ENCODE measurements at places on chromosomes 1 and 21.
A peak's percentile ranks its signal among the peaks of the same experiment; 100 is the strongest.

- DNase-seq: no peak
Observed at GRCh38 chr1:162913345-162913744, 52.4 kb upstream of the CCDC190 start.

DNA sequence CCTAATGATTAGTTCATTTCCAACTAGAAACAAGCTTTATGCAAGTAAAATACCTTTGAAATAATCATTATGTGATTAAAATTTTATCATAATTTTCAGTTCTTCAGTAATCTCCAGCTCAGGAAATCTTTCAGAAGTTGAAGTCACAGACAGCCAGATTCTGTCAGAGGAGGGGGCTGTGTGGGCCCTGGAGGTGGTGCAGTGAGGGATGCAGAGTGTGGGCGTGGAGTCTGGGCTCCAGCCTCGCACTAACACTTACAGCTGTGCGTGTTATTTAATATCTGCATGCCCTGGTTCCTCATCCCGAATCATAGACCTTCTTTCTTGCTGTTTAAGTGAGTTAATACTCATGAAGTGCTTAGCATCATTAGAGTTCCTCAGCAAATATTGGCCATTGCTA, 23.9 kb downstream of the WDR64 start:
- DNase-seq: no peak

GRCh38 chr1:233884461-233885151, 19.9 kb upstream of the SLC35F3 start:
- DNase-seq: no peak

- DNase-seq: peak; percentile 68
Observed at GRCh38 chr1:157193702-157194391, 55.7 kb upstream of the ETV3 start.

DNA sequence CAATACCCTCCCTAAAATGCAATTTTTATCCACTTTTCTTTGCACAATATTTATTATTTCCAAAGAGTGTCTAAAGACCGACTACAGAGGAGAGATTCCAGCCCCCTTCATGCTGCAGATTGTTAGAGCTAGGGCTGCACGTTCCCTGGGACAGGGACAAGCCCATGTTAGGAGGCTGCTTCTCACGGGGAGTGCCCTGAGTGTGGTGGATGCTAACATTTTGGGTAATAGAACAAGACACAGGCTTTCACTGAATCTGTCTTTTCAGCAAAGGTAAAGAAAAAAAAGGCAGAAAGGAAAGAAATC, 125.4 kb downstream of the RIPK4 start:
- DNase-seq: no peak

GRCh38 chr21:25891596-25891995, 156.8 kb downstream of the GABPA start:
- DNase-seq: no peak
